Activated CD8-positive, alpha-beta T cell treated with anti-CD3 and anti-CD28 coated beads for 36 hours (primary cell): ENCODE measurements at places on chromosomes 13 and 19. TPM values are rescaled to one million over a fixed set of nuclear protein-coding genes. Genes with fewer than 3 reads are reported as not detected.
A peak's percentile ranks its signal among the peaks of the same experiment; 100 is the strongest.

DNA sequence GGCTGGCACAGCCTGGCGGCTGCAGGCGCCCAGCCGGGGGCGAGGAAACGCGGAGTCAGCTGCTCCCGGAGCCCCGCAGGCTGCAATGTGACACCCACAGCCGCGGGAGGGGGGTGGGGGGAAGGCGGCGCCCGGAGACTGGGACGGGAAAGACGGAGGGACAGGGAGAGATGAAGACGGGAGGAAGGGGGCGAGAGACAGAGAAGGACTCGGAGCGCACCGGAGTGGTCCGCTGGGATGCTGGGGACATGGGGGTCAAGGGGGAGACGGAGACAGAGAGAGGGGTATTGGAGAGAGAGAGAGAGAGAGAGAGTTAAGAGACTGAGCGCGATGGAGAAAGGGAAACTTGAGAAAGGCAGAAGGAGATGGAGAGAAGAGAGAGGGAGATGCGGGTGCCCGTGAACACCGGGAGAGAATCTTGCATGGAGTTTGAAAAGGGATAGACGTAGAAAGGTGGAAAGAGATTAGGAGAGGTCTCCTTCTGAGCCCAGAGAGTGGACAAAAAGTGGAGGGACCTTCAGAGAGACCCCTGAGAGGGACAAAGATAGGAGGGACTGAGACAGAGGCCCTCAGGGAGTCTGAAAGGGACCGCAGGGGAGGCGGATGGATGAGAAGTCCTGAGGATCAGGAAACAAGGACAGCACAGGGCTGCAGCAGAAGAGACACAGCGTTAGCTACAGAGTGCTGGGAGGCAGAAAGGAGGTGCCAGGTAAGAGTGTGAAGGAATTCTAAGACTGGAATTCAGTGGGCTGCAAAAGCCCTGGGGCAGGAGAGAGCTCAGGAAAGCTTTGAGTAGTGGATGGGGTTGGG is 1.0 kb downstream of the SCN1B start:
- H3K36me3 ChIP-seq = peaks cover 5% of the 10 kb centered on the region
- no peak overlapping the region for H3K27ac ChIP-seq
- H3K27me3 ChIP-seq = peaks cover 16% of the 10 kb centered on the region
- no peak for DNase-seq

DNA sequence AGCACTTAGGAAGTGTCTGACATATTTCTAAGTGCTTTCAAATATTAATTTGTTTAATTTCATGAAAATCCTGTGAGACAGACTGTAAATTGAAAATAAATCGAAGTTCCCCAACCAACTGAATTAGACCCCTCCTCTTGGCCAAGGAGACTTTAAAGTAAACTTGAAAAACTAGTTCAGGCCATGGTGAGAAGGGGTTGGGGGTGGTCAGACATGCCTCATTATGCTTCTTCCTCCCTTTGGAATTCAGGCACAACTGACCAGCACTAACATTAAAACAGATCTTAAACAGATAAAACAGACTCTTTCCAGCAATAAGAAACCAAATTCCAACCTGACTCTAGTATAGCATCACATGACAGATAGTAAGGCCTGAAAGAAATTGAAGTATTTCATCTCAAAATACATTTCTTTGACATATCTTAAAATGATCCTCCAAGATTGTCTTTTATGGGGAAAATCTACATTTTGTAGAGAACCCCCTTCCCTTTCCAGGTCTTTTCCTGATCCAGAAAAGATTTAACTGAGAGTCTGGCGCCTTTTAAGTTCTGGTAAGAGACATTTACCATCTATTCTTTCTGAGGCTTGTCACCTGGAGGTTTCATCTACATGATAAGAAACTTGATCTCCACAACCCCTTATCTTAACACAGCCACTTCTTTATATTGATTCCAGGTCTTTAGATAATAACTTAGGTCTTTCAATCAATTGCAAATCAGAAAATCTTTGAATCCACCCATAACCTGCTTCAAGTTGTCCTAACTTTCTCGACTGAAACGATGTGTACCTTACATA is 336.5 kb downstream of the PCDH20 start:
- H3K4me1 ChIP-seq = no peaks in the 10 kb centered on the region
- H3K27me3 ChIP-seq = no peaks in the 10 kb centered on the region
- H3K27ac ChIP-seq = no peak overlapping the region
- no peak for DNase-seq

- peak overlapping the region; percentile 66 for H3K4me3 ChIP-seq
- no peaks in the 10 kb centered on the region for H3K36me3 ChIP-seq
- H3K4me1 ChIP-seq = peaks cover 21% of the 10 kb centered on the region
- no peak overlapping the region for H3K27ac ChIP-seq
- H3K27me3 ChIP-seq = peaks cover 43% of the 10 kb centered on the region
- DNase-seq = peak; percentile 18
These were observed 937 bp upstream of the SPRY2 start for GRCh38 chr13:80341756-80342370.

GRCh38 chr19:53183146-53183764 is 9.9 kb downstream of the ZNF665 start:
- no peaks in the 10 kb centered on the region for H3K4me1 ChIP-seq
- peaks cover 54% of the 10 kb centered on the region for H3K36me3 ChIP-seq
- no peak for DNase-seq
- no peak overlapping the region for H3K27ac ChIP-seq
- H3K27me3 ChIP-seq = no peaks in the 10 kb centered on the region

DNA sequence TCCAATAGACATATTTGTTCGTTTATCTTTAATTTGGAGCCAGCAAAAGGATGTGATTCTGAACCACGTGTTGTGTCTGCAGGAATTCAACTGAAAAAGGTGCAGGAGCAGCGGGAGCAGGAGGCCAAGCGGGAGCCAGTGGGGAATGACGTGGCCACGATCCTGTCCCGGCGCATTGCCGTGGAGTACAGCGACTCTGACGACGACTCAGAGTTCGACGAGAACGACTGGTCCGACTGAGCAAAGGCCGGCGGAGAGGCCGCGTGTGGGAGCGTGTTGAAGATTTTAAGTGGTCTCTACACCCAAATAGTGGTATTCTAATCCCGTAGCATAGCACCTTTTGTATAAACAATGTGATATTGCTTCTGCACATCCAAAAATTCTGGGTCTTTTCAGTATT is 75.0 kb downstream of the GPR12 start:
- no peak overlapping the region for H3K27ac ChIP-seq
- no peak for DNase-seq
- no peak overlapping the region for H3K4me3 ChIP-seq
- no peaks in the 10 kb centered on the region for H3K36me3 ChIP-seq

- no peaks in the 10 kb centered on the region for H3K36me3 ChIP-seq
- no peak overlapping the region for H3K4me3 ChIP-seq
These were observed 1921.4 kb upstream of the PCDH20 start for GRCh38 chr13:63337041-63337440.

Gene GPC5
- total RNA-seq = 0.13 TPM

GRCh38 chr13:54628383-54628782 is 1599.8 kb downstream of the OLFM4 start:
- DNase-seq = no peak
- no peaks in the 10 kb centered on the region for H3K36me3 ChIP-seq
- H3K4me3 ChIP-seq = no peak overlapping the region
- H3K27ac ChIP-seq = no peak overlapping the region
- no peaks in the 10 kb centered on the region for H3K4me1 ChIP-seq
- H3K27me3 ChIP-seq = no peaks in the 10 kb centered on the region

Gene MAMSTR
- 0.56 TPM for total RNA-seq

Gene KASH5
- total RNA-seq = not detected

Gene APC2
- 0.29 TPM for total RNA-seq

GRCh38 chr13:87537951-87538350 is 133.2 kb upstream of the SLITRK5 start:
- no peaks in the 10 kb centered on the region for H3K36me3 ChIP-seq
- no peak overlapping the region for H3K27ac ChIP-seq
- no peak overlapping the region for H3K4me3 ChIP-seq
- no peaks in the 10 kb centered on the region for H3K27me3 ChIP-seq

Gene ZNF763
- 0.83 TPM for total RNA-seq

- H3K27me3 ChIP-seq = no peaks in the 10 kb centered on the region
- H3K4me3 ChIP-seq = no peak overlapping the region
- no peaks in the 10 kb centered on the region for H3K36me3 ChIP-seq
- no peak overlapping the region for H3K27ac ChIP-seq
These were observed 124.7 kb downstream of the RBM26 start for GRCh38 chr13:79281339-79281747.
